Epithelial cell of esophagus (primary cell): ENCODE measurements at places on chromosomes 13 and 19.

DNA sequence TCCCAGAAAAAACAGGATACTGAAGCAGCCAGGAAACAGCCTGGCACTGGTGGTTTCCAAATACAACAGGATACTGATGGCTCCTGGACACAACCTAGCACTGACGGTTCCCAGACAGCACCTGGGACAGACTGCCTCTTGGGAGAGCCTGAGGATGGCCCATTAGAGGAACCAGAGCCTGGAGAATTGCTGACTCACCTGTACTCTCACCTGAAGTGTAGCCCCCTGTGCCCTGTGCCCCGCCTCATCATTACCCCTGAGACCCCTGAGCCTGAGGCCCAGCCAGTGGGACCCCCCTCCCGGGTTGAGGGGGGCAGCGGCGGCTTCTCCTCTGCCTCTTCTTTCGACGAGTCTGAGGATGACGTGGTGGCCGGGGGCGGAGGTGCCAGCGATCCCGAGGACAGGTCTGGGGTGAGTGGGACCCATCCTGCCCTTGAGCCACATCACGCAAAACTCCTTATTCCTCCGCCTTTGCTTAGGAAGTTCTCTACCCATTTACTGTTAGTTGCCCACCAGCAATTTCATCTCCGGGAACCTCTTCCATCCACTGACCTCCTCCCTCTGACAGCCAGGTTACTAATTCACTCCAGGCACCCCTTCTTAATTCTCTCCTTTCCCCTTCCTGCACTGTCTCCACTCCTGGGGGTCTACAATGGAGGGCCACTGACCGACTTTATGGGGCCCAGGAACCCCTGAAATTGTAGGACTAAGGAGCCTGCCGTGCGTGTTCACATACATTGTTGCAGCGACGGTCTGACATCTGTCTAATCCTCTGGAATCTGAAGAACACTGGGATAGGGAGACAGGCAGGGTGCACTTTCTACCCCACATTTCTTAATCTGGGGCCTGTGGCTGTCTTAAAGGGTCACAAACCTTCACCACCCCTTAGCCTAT lies 1.2 kb downstream of the ITPKC start:
- DNase-seq = peak; percentile 48

DNA sequence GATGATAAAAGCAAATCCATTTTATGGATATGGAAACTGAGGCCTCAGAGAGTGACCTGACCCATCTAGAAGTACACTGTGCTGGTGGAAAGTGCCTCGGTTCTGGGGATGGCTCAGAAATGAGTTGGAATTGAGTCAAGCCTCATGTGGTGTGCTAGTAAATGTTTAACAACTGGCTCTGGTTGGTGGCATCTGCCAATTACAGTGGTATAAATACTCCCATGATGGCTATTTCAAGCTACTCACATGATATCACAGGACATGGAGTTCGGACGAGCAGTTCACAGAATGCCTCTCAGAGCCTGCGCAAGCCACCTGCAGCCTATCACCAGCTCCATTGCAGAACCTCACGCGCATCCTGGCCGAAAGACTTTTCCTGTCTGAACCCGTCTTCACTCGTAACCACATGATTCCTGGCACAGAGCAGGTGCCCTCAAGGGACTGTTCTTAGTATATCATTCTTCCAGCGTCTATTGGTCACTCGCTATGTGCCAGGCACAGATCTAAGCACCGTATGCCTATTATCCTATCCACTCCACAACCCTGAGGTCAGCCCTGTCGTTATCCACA lies 9.1 kb downstream of the TMEM150B start:
- DNase-seq = peak; percentile 93

- DNase-seq = no peak
Measured at GRCh38 chr19:35438527-35438926, 9.5 kb upstream of the FFAR2 start.

DNA sequence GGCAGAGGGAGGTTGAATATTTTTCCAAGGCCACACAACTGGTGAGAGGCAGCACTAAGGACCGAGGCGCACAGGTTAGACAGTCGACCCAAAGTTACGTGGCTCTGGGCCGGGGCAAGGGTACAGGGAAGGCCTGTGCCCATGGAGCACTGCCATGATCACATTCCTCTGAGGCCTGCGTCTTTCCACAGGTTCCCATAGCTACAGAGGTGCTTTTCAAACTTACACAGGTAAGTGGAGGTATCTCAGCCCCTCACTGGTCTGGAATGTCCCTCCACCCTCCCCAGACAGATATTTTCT lies 814 bp downstream of the ZNF211 start:
- no peak for DNase-seq

- peak; percentile 82 for DNase-seq
Measured at GRCh38 chr13:39612023-39612637, 9.1 kb upstream of the LHFPL6 start.

DNA sequence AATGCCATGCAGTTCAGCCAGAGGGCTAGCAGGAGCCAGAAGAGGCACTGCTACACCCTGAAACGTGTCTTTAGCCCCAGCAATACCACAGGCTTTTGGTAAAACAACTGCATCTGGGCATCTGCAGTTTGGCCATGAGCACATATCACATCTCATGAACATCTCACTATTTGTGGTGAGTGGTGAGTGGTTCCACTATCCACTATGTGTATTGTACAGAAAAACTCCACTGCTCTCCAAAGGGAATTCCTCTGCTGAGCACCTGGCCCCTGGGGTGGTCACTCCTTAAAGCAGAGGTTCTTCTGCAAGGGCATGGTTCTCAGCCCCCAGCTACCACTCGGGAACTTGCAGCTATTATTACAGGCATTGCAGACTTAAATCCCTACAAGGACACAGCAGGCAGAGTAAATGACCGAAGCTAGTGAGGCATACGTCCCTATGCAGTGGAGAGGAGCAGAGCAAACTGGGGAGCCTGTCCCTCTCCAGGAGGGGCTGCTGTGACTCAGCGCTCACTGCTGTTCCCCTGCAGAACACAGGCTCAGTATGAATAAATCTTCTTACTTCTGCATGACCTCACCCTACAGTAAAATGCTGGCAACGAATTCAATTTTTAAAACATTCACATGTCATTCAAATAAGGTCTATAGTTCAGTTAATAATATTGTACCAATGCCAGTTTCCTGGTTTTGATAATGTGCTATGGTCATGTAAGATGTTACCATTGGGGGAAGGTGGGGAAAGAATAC lies 332.4 kb upstream of the ZNF507 start:
- no peak for DNase-seq

- no peak for DNase-seq
Measured at GRCh38 chr19:56978023-56978565, 137.6 kb upstream of the PEG3 start.

DNA sequence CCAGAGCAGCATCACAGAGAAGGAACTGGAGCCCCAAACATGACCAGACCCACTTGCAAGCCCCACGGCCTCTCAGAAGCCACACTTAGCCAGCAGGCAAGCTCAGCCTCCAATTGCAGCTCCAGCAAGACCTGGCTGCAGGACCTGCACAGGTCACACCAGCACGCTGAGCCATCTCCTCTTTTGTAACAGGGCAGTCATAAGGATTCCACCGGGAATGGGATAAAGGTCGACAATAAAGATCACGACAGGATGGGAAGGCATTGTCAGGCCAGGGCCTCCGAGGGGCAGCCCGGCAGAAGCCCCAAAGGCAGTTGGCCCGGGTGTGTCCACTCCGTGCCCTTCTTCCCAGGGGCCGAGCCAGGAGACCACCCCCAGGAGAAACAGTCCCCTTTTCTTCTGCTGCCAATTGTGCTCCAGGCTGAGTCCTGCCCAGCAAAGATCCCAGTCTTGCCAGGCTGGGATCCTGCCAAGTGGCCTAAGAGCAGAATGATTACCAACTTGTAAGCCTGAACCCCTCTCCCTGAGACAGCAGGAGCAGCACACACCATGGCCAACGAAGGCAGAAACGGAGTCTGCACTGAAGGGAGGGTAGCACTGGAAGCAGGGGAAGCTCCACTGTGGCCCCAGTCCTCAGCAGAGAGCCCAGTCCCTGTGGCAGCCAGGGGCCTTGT lies 12.5 kb downstream of the PEPD start:
- no peak for DNase-seq

GRCh38 chr19:54660964-54661363 lies 1.8 kb upstream of the LILRB4 start:
- no peak for DNase-seq

GRCh38 chr13:91785431-91786119 lies 387.2 kb downstream of the GPC5 start:
- no peak for DNase-seq

- DNase-seq = peak; percentile 57
Measured at GRCh38 chr13:98632961-98633360, 56.1 kb upstream of the STK24 start.

DNA sequence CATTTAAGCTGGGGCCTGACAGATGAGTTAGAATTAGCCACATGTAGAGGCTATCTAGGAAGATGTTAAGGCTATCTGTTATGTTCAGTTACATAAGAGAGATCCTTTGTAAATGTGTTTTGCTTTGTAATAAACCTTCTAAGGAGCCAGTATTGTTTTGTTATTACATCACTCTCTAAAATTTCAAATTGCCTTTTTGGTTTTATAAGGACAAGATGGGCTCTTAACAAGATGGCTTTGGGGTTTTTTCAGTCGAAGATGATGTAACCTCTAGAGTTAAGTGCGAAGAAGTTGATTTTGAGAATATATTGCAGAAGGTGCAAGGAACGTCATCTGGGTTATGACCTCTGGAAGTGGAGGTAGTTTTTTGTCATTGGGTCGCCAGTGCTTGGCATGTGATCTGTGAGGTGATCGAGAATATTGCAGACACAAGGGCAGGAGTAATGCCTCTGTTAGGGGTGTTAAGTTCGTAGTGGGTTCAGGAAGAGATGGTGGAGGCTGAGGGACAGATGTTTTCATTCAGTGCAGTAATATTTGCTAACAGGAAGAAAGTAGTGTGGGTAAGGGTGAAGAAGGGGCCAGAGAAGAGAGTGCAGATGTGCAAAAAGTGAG lies 12.7 kb downstream of the LSM14A start:
- no peak for DNase-seq

DNA sequence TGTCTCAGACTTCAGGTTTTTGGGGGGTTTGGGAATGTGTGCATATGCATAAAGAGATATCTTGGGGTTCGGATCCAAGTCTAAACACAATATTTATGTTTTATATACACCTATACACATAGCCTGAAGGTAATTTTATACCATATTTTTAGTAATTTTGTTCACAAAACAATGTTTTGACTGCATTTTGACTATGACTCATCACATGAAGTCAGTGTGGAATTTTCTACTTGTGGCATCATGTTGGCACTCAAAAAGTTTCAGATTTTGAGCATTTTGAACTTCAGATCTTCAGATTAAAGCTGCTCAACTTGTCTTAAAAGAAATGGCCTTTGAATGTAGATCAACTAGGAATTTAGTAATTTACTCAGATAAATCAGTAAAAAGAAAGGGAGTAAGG lies 712.9 kb upstream of the GPC6 start:
- peak; percentile 26 for DNase-seq

- DNase-seq = no peak
Measured at GRCh38 chr13:84590663-84591062, 708.4 kb upstream of the SLITRK1 start.

GRCh38 chr13:63088226-63088625 lies 1672.6 kb upstream of the PCDH20 start:
- no peak for DNase-seq

- no peak for DNase-seq
Measured at GRCh38 chr19:34759218-34759917, 13.6 kb downstream of the ZNF599 start.

- no peak for DNase-seq
Measured at GRCh38 chr13:32229443-32229842, 85.7 kb downstream of the ZAR1L start.

DNA sequence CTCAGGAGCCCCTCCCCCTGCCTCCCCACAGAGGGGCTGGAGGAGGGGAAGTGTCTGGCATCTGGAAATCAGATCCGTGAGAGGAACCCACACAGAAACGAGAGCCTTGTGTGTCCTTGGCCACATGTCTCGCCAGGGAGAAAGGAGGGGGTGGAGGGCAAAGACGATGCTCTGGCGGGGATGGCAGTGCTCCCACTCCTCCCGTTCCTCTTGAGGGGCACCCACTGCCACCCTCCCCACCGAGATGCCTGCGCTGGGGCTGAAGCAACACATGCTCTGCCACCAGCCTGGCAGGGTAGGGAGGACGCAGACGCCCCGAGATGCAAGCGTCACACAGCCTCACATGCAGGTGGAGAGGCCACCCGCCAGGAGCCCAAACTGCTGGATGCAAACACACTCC lies 2.8 kb downstream of the ADGRL1 start:
- DNase-seq = no peak

DNA sequence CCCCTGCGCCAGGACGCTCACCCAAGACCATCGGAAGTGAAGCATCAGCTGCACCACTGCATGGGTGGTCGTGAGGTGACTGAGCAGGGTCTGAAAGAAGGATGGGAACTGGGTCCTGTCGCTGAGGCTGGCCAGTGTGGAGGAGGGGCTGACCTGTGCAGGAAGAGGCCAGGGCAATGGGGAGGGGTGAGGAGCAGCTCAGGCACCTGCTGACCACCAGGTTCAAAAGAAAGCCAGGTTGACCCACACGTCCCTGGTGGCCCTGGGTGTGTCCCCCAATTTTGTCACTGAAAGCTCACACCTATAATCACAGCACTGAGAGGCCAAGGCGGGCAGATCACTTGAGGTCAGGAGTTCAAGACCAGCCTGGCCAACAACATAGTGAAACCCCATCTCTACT lies 13.7 kb upstream of the ZSCAN1 start:
- DNase-seq = no peak

- DNase-seq = no peak
Measured at GRCh38 chr19:2584002-2584401, 108.1 kb downstream of the GADD45B start.

GRCh38 chr13:40566811-40567210 lies 99.6 kb downstream of the FOXO1 start:
- no peak for DNase-seq

GRCh38 chr19:39410831-39411080 lies 1.7 kb upstream of the PLEKHG2 start:
- DNase-seq = peak; percentile 31

GRCh38 chr19:17337675-17338432 lies 501 bp downstream of the GTPBP3 start:
- peak; percentile 31 for DNase-seq

DNA sequence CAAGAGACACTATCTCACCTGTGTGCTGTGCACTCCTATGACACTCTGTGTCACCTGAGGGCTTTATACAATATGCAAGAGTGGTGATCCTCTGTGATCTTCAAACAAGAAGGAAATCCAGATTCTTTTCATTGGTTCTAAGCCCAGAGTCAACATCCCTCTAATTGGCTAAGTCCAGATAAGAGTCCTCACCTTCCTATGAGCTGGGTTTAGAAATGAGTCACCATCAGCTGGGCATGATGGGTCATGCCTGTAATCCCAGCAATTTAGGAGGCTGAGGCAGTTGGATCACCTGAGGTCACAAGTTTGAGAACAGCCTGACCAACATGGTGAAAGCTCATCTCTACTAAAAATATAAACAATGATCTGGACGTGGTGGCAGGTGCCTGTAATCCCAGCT lies 144.4 kb downstream of the ZNF675 start:
- peak; percentile 46 for DNase-seq
